ENCODE measurements at places on chromosomes 1 and 21.
A peak's percentile ranks its signal among the peaks of the same experiment; 100 is the strongest.

GRCh38 chr1:205161076-205161475, 39.3 kb upstream of the RBBP5 start:
- no peak for DNase-seq

DNA sequence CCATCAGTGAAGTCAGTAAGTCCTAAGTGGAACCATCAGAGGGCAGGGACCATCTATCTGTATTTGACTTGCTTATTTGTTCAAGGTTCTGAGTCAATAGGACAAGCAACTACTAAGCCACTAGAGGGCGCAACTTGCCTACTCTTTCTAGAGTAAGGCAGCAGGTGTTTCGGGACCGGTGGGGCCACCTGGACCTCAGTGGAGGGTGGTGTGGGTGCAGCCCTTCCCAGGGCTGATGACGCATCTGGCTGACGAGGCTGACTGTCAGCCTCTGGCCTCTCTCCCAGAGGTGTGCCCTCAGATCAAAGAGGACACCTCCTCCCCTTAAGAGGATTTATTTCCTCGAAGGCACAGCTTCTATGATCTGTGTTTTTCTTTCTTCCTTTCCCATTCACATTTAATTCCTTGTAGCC, 6.6 kb downstream of the CBR3 start:
- peak; percentile 88 for DNase-seq

GRCh38 chr1:67679691-67680090, 5.3 kb upstream of the GADD45A start:
- DNase-seq = no peak

DNA sequence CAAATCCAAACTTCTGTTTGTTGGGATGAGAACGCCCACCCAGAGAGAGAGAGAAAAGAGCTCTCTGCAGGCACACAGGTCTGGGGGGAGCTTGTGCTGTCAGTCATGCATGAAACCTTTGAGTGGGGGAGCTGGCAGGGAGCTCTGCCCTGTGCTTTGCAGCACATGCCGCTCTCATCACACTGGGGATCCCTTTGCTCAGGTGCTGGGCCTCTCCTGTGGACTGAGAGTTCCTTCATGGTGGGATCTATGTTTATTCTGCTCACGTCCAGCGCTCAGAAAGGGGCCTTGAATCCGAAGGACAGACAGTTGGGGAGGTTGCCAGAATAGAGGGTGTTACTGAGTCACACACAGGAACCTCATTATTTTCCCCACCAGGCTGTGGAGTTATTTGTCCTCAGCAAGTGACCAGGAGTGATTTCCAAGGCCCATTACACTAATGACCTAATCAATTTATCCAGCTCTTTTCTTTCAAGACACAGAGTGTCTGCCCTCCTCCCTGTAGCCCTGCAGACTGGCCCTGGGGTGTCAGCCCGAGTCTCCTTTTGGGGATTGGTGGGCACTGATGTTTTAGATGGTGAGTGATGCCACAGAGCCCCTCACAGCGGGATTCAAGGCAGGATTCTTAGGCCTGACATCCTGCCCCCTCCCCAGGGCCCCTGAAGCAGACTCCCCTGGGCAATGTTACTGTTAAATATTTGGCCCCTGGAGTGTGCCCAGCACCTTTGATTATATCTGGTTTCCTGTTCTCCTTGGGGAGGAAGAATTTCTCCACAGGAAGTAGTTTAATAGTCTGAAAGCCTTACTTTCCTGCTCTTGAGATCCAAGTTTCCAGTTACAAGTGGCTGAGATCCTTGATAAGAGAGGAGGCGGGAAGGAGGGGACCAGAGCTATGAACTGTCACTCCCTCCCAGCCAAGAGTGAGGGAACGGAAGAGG, 22.3 kb downstream of the MYBPH start:
- DNase-seq = no peak

DNA sequence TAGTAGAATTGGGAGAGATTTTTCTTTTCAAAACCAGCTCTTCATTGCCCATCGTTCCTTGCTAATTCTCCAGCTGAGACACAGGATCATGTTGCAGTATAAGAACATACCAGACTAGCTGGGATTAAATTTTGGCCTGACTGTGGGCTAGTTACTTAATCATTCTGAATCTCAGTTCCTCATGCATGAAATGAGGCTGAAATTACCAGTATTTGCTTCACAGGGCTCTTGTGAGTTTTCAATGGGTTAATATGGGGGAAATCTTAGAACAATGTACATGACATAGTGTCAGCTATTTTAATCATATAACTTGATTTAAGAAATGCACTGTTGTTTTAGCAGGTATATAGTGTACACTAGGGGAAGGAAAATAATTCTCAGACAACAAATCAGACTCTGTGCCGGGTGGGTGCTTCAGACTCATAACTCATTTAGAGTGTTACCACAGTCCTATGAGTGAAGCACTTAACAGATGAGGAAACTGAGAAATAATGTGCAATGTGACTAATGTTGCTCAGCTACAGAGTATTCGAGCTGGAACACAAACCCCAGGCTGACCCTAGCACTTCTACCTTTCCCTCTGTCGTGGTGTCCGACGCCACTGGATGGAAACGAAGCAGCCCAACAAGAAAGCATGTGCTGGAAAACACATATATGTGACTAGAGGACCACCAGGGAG, 137.6 kb upstream of the SGIP1 start:
- peak; percentile 31 for DNase-seq

GRCh38 chr1:207156826-207157225, 52.8 kb downstream of the C4BPA start:
- DNase-seq = peak; percentile 36

GRCh38 chr1:48948562-48948961, 171.9 kb upstream of the BEND5 start:
- DNase-seq = no peak

DNA sequence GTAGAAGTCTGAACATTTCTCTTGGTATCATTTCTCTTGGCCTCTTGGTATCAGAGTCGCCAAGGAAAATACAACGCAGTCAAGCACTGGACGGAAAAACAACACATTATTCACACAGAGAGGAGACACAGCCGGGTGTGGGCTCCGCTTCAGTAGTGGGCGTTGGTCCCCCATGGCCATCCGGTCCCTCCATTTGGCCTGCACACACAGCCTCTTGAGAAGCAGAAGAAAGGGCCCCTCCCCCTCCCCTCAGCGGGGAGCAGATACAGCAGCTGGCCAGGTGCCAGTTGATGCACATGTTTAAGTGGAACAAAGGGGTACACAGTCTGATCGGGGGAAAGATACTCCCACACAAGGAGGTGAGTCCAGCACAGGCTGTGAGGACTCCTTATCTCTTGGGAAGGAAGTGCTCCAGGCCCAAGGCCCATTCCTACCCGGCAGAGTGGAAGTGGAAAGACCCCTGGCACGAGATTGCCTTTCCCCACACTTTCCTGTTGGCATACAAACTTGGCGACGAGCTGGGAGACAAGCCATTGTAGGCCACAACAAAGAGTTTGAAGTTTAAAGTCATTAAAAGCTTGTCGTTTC, 311.3 kb downstream of the FAM72C start:
- DNase-seq = no peak

DNA sequence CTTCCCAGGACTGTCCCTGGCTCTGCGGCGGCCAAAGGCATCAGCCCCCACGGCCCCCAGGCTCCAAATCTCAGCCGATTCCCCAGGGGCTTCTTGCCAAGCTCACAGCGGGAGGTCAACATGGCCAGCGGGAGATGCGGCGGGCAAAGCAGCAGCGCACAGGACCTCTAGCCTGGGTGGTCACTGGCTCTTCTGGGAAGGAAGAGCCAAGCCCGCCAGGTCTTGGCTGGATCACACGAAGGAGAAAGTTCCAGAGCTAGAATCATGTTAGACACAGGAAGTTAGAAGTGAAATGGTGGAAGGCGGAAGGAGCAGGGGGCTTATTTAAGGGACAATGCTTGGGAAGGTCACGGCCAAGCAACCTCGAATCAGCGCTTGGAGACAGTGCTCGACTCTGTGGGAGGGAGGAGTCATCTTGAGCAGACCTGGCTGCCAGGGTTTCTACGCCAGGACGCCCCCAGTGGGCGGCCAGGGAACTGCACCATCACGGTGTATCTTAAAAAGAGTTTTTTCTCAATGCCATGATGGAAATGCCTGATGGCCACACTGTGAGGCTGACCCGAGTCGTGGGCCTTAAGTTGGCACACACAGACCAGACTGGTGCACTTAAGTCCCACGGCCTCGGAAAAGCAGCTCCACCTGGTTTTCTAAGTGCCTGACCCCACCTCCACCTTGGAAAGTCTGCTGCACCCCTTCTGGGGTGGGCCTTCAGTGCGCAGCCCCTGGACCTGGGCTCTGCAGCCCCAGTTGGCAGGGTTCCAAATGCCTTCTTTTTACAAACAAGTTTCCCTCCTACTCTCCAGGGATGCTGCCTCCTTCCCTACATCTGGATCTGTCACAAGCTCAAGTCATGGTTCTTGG, 29.3 kb downstream of the SLC66A1 start:
- DNase-seq = peak; percentile 84

DNA sequence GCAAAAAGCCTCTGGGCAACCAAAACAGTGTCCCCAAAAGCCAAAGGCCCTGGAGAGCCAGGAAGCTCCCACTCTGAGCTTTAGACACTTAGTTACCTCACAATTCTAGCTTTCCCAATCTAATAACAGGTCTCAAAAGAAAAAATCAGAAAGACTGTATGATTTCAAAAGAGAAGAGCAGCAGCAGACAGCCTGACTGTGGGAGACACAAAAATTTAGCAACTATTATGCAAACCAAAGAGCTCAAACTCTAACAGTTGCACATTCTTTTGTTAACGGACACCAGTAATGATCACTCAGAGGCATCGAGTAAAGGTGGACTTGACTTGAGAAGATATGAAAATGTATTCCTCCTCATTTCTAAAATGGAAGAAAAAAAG, 160.1 kb downstream of the SLC45A1 start:
- peak; percentile 71 for DNase-seq

- no peak for DNase-seq
Observed at GRCh38 chr1:115537415-115537814, 104.4 kb upstream of the VANGL1 start.

DNA sequence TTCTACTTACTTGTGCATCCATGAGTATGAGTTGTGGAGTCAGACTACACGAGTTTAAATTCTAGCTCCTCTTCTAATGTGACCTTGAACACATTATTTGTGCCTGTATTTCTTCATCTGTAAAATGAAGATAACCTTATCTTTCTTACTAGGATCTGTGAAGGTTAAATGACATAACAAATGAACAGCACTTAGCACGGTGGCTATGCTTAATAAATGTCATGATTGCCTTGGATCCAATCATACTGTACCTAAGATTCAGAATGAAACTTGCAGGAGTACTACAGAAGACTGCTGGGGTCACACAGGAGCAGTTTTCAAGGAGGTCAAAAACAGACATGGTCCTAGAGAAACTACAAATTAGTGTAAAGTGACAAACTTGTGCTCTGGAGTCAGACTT, 22.2 kb upstream of the ALG14 start:
- no peak for DNase-seq

- DNase-seq = no peak
Observed at GRCh38 chr1:25169610-25170009, 62.7 kb downstream of the SYF2 start.

GRCh38 chr1:76508871-76509270, 358.4 kb upstream of the ST6GALNAC5 start:
- DNase-seq = no peak

GRCh38 chr1:180533266-180533987, 25.3 kb upstream of the OVAAL start:
- peak; percentile 79 for DNase-seq

DNA sequence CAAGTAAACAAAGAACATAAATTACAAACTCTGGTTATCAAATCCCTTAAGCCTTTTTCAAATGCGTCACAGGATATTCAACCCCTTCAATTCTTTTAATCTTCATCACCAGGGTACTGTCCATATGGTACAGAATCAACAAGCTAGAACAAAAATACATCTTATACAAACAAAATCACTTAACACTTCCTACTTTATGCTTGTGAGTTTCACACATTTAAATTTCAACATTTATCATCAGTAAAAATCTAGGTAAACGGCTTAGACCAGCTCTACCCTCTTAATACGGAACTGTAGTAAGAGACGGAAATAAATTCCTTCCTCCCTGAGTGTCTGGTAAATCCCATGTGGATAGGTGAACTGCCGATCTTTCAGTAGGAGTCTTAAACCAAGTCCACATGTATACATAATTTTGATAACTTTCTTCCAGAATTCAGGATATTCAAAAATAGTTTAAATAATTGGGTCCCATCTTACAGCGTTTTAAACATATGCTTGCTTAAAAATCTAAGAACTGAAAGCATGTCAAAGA, 1.0 kb downstream of the CCDC181 start:
- no peak for DNase-seq

DNA sequence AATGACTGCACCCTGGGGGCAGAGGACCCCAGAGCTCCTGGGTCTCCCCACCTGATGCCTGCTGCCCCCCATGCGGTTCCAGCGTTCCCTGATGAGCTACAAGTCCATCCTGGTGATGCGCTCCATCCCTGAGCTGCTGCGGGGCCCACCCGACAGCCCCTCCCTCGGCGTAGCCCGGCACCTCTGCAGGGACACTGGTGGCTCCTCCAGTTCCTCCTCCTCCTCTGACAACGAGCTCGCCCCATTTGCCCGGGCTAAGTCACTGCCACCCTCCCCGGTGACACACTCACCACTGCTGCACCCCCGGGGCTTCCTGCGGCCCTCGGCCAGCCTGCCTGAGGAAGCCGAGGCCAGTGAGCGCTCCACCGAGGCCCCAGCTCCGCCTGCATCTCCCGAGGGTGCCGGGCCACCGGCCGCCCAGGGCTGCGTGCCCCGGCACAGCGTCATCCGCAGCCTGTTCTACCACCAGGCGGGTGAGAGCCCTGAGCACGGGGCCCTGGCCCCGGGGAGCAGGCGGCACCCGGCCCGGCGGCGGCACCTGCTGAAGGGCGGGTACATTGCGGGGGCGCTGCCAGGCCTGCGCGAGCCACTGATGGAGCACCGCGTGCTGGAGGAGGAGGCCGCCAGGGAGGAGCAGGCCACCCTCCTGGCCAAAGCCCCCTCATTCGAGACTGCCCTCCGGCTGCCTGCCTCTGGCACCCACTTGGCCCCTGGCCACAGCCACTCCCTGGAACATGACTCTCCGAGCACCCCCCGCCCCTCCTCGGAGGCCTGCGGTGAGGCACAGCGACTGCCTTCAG, 35.5 kb downstream of the TRIM11 start:
- no peak for DNase-seq

GRCh38 chr1:111604931-111605330, 14.7 kb upstream of the RAP1A start:
- DNase-seq = peak; percentile 45

DNA sequence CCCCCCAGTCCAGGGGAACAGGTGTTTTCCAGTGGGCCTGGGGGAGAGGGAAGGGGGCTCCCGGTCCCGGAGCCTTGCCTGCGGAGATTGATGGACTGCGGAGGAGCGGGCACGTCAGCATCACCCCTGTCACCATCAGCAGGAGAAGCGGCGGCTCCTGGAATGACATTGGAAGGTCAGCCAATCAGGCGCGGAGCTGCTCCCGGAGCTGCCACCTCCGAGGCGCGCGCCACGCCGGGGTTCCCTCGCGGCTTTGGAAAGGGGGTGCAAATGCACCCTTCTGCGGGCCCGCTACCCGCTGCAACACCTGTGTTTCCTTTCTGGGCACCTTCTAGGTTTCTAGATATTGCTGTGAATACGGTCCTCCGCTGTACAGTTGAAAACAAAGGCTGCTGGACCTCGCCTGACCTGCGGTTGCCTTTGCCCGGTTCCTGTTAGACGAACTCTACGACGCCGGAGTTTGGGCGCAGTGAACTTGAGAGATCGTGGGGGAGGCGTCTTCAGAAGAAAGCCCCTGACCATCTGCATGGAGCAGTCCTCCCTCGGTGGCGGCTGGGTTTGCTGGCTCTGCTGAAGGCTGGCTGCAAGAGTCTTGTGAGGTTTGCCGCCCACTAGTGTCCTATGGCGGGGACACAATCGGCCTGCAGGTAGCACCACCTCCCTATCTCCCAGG, 5.3 kb downstream of the DSCAM start:
- no peak for DNase-seq

- no peak for DNase-seq
Observed at GRCh38 chr1:9422321-9422720, 116.9 kb upstream of the SLC25A33 start.

- DNase-seq = no peak
Observed at GRCh38 chr1:172697534-172698002, 38.7 kb downstream of the FASLG start.

All from choroid plexus epithelial cell (primary cell).